ENCODE measurements at places on chromosomes 4 and X.

DNA sequence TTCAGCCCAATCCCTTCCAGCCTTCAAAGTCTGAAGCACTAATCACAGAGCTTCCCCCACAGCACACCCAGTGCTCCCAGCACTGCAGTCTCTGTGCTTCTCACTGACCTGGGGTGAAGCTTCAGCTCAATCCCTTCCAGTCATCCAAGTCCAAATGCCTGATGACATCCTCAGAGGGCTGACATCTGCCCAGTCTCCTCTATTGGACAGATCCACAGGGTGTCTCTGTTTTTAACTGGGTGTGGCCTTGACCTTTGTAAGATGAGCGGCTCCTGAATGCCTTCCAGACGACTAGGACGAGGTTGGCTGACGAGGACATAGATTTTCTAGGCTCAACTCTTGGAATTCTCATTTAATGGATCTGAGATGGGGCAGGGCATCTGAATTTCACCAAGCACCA is 7.6 kb upstream of the SLC2A9 start:
- DNase-seq: no peak

GRCh38 chrX:261919-262352 is 19.2 kb upstream of the PLCXD1 start:
- DNase-seq: no peak

DNA sequence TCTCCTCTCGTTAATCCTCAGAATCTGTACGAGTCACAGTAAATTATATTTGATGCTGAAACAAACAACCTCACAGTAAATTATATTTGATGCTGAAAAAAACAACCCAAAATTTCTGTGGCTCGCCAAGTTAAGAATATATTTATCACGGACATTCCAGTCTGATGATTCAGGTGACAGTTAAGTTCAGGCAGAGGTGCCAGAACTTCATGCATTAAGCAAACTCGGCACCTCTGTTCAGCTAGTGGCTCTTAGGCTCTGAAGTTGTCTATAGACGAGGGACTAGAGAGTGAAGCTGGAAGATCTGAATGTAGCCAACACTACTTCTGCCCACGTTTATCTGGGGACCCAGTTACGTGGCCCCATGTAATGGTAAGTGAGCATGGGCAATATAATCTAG is 132.2 kb upstream of the AGA start:
- no peak for DNase-seq

DNA sequence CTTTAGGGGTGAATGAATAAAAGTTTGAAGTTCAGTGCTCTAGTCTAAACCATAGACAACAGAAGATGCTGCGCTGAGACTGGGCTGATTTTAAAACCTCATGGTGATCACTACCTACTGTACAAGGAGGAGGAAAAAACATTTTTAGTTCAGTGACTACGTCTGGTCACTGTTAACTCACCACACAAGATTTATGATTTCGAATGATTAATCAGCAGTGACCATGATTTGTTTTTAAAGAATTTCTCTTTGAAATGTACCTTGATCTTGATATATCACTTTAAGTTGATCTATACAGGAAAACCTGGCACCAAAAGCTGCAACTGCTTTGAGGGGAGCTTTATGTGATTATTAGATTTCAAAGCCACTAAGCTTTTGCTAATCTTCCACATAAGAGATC is 286.3 kb downstream of the PDGFC start:
- DNase-seq: no peak

GRCh38 chrX:149131774-149132173 is 373.3 kb downstream of the IDS start:
- DNase-seq: no peak

DNA sequence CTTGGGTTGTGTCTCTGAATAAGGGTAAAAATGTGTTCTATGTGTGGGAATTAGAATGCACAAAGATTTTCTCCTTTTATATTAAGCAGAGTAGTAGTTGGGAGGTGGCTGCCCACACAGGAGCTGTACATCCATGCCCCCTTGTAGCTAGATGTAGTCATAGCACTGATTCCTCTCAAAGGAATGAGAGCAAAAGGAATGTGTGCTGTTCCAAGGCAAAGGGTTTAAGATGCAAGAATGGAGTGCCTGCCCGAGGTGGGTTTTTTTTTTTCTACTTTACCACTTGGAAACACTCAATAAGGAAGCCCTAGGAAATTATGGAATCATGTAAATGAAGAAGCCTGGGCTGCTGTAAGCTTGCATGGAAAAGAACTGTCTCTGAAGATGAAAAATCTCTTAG is 2183.2 kb upstream of the AGA start:
- no peak for DNase-seq

DNA sequence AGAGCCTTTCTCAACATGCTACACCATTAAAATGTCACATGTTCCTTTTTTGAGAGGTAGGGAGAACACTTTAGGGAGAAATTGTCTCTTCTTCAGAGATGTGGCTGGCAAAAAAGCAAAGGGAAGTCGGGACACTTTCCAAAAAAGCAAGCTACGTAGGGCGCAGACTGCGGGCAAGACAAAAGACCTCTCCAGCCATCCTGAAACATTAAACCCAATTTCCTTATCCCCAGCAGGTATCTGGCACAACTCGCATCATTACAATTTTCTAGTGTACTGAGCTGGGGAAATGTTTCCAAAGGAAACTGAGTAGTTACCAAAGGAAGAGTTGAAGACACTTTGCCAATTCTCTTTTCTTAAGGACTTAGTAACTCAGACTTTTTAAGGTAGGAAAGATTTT is 116.0 kb downstream of the PACRGL start:
- no peak for DNase-seq

DNA sequence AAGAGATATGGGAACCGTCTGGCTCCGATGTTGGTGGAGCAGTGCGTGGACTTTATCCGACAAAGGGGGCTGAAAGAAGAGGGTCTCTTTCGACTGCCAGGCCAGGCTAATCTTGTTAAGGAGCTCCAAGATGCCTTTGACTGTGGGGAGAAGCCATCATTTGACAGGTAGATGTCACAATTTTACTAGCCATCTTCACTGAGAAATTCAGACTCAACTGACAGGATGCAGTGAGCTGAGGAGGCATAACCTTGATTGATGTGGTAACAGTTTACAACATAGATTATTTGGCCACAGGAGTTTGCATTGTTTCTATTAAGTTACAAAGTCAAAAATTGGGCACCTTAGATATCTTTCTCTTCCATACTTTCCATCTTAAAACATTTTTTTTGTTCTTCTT is 417.7 kb downstream of the MAPK10 start:
- DNase-seq: no peak

- DNase-seq: no peak
Observed at GRCh38 chrX:17632942-17633341, 104.4 kb upstream of the SCML1 start.

- DNase-seq: no peak
Observed at GRCh38 chr4:76074468-76074867, at the start of gene ART3. Gene ART3 (plus strand): TSS chr4:76074709. CDS start chr4:76075890, 1,181 bp downstream.

DNA sequence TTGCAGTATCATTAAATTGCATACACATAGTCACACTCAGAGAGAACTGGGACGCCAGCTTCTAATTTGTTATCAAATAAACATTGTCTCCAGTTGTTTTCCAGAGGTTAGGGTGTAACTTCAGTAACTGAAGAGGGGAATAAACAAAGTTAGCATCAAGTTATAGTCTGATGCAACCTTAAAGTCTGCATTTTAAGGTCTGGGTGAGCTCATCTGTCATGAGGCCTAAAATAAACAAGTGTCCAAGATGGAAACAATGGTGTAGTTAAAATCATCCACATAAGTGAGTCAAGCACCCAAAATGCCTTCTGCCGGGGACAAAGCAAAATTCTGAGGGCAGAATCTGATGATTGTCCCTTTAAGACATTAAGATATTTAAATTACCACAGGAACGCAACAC is 70.3 kb upstream of the EMCN start:
- no peak for DNase-seq

DNA sequence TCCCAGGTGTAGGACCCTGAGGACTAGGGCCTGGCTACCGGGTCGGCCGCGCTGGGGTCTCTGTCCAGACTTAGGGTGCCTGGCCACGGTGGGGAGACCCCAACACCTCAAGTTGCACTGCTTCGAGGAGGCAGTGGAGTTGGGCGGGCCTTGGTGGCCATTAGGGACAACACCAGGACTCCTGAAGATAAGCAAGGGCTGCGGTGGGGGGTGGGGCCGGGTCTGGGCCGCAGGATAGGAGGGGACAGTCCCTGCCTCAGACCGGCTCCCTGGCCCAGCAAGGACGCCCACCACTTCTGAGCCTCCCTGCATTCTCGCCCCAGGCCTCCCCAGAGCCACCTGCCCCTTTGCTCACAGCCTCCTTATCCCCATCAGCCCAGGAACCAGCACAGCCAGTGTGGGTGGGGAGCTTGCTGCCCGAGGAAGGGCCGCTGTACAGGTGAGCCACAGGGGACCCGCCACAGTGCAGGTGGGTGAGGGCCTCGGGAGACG is 5.5 kb upstream of the MXD4 start:
- no peak for DNase-seq

DNA sequence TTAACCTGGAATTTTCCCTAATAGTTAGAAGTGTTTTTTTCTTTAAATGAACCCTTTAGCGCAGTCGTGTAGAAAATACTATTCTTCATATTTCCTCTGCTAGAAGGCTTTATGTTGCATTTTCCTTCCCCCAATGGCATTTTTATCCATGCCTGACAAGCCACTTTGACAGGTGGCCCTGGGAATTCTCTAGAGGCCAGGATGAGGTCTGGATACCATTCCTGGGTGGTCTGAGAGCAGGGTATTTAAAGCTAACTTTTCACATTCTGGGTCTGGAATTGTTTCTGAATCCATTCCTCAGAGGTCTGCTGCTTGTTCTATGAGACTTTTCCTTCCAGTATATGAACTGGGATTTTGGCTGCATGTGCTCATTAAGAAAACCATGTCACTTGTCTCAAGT is 31.2 kb upstream of the PDGFRA start:
- DNase-seq: no peak

DNA sequence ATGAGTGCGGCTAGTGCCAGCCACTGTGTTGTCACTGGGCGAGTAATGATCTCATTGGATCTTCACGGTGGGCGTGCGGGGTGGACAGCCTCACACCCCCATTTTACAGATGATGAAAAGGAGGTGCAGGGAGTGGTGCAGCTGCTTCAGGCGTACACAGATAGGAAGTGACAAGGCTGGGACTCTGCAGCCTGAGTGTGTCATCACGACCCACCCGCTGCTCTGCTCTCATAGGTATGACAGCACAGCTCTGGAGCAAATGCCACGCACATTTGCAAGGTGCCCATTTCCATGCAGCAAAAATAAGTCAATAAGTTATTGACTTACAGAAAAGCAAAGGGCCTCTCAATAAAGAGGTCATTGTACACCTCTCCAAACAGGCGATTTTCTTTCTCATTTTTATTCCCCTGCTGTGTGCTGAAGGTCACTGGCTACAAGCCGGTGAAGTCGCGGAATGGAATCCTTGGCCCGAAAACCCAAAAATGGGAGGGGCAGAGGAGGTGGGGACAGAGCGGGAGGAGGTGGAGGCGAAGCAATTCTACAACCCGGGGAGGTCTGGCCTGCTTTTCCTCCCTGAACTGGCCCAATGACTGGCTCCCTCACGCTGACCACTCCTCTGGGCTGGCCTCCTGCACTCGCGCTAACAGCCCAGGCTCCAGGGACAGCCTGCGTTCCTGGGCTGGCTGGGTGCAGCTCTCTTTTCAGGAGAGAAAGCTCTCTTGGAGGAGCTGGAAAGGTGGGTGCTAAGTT is at the start of gene SOD3:
Gene SOD3, plus strand, starts transcription at position 658 of the 750 bp plus-strand sequence. CDS start 3,949 bp downstream, outside the sequence.
- DNase-seq: no peak

- no peak for DNase-seq
Observed at GRCh38 chr4:152045449-152045806, 284.6 kb upstream of the GATB start.

- DNase-seq: no peak
Observed at GRCh38 chrX:45761920-45762319, 561.2 kb upstream of the DIPK2B start.

DNA sequence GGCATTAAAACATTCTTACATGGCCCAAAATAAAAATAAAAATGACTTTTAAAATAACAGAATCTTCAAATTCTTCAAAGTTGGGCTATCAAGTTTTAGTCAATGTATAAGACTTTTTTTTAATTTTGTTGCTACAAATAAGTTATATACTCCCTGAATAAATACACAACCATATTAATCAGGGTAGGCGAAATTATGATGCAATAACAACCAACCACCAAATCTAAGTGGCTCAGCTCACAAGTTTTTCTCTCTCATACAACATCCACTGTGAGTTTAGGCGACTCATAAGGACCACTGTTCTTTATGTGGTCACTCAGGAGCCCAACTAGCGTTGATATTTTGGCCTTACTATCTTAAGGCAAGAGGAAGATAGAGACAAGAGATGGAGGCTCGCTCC is 11.2 kb downstream of the NEUROG2 start:
- DNase-seq: no peak

DNA sequence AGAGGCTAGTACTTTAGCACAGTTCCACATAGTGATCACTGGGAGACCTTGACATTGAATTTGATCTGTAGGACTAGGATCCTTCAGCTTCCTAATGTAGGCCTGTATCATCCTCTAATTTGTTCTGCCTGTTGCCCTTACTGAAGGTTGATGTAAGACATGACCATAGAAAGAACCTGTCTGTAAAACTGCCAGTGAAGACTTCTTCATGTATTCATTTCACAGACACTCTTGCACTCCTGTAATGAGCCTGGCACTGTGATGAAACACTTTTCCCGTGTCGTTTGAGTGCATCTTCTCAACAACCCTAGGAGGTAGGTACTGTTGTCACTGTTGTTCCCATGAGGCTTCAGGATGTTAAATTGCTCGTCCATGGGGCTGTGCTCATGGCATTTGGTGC is 14.7 kb downstream of the RAB9A start:
- DNase-seq: no peak

GRCh38 chr4:184448821-184449220 is 25.5 kb downstream of the IRF2 start:
- DNase-seq: no peak

DNA sequence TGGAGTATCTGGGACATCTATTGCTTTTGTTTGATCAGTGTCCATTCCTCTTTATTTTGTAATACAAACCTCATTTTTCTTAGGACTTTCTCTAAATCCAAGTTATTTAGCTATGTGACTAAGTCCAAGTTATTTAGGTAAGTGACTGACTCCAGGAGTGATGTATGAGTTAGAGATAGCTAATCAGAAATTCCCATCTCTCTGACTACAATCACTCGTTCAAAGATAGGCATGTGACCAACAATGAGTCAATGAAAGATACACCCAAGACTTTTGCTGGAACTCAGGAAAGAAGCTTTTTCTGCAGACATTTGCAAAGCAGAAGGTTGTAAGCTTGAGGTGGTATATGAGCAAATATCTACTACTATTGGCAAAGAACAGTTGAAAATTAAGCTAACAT is 72.5 kb upstream of the KCNIP4 start:
- no peak for DNase-seq

DNA sequence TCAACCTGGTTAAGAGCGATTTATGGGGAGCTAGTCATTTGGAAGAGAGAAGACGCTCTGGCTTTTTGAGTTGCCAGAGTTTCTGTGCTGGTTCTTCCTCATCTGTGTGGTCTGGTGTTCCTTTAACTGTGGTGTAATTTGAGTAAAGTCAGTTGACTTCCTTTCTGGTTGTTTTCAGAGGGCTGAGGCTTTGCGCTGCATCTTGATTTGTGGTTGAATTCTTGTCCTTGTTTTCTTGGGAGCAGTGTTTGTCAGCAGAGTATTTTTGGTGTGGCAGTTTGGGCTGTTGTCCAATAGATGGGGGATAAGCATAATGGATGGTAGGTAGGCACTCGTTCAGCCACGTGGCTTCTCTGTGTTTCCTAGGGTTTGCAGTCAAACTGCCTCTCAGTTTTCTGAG is 2143.2 kb upstream of the TENM3 start:
- no peak for DNase-seq

All from activated gamma-delta T cell treated with anti-CD3 and anti-CD28 coated beads, Interleukin-2, amount 50 U/mL, for 16 hours (primary cell).